GM13977 (cell line): ENCODE measurements at places on chromosomes 13 and 19.

DNA sequence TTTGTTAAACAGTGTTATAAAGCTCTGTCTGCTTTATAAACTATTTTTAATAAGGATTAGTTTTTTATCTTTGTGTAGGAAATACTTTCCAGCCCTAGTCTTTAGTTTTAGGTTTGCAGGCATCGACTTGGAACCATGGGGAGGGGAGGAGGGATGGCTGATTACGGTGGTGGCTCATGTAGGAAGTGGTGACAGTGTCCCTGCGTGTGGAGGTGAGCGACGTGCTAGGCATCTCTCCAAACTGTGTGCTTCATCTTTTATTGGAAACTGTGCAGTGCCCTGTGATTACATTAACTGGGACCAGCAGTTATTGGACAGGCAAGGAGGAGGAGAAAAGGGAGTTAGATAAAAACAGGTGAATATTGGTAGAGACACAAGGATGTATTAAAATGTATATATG, 203.8 kb downstream of the ATP8A2 start:
- no peak for DNase-seq

- no peak for DNase-seq
These were observed 7.1 kb downstream of the PCDH9 start for GRCh38 chr13:67223024-67223423.

GRCh38 chr13:111139452-111139851, 24.3 kb downstream of the ARHGEF7 start:
- no peak for DNase-seq

DNA sequence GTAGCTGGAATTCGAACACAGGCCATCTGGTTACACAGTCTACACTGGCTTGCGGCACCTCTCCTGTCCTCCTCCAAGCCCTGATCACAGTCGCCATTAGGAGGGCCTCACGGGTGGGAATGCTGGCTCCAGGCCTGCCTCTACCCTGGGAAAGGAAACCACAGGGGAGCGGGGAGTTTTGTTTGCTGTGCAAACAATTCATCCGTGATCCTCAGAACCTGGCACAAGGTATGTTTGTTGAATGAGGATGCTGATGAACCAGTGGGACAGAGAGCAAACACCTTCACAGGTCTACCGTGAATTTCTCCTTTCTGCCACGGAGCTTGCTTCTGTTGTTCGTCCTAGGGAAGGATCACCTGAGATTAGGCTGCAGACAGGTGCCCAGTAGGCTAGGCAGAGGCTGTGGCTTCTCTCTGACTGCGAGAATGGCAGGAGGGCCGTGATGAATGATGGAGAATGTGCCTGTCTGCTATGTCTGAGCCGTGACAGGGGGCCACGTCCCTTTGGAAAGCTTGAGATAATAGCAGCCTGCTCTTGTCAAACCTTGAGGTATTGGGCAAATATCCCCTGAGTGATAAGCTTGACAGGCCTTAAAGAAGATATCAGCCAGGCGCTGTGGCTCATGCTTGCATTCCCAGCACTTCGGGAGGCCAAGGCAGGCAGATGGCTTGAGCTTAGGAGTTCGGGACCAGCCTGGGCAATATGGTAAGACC, 36.7 kb downstream of the PIN1 start:
- no peak for DNase-seq

GRCh38 chr13:61024046-61024445, 391.6 kb downstream of the PCDH20 start:
- no peak for DNase-seq

- DNase-seq: no peak
These were observed 187.7 kb downstream of the FOXO1 start for GRCh38 chr13:40478775-40479174.

- peak; percentile 87 for DNase-seq
These were observed 23.5 kb downstream of the POU2F2 start for GRCh38 chr19:42108527-42109389.

DNA sequence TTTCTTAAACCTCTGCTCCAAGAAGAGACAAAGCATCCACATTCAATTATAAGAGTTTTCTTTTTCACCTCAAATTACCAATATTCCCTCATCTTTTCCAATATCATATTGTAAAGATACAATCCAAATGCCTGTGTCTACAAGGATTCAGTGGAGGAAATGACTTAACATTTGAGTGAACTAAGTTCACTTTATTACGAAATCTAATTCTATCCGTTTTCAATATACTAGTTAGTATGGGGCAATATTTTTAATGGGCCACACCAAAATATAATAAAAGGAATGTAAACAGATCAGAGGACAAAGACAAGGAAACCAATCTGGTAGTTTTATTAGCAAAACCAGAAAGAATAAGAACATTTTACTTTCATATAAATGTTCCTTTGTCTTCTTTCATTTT, 136.0 kb downstream of the DCLK1 start:
- no peak for DNase-seq

DNA sequence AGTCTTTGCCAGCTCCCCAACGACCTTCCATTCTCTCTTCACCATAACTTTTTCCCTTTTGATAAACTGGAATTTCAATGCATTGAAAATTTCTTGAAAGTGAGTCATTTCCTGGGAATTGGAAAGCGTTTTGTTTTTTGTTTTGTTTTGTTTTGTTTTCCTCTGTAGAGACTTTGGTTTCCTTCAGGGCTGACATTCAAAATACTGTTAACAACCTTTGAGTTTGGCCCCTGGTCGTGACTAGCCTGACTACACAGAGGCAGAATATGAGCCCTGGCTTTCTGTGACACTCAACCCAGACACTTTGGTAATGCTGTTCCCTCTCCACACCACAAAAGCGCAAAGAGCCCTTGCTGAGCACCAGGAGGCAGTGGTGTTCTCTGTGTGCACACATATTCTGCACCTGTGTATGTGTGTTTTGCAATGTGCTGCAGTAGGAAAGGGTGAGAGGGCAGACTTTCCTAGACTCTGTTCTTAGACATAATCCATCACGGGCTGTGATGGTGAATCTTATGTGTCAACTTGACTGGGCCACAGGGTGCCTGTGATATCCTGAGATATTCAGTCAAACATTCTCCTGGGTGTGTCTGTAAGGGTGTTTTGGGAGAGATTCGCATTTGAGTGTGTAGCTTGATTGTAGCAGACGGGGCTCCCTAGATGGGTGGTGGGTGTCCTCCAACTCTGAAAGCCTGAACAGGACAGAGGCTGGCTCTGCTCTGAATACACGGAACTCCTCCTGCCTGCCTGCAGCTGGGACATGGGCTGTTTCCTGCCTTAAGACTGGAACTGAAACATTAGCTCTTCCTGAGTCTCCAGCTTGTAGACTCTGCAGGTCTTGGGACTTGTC, 29.5 kb upstream of the ANKRD10 start:
- DNase-seq: peak; percentile 77
